NCI-H2171 (cell line): ENCODE measurements at places on chromosomes 13 and 19.

GRCh38 chr19:710767-711166 lies 2.0 kb downstream of the PALM start:
- no peak for DNase-seq

DNA sequence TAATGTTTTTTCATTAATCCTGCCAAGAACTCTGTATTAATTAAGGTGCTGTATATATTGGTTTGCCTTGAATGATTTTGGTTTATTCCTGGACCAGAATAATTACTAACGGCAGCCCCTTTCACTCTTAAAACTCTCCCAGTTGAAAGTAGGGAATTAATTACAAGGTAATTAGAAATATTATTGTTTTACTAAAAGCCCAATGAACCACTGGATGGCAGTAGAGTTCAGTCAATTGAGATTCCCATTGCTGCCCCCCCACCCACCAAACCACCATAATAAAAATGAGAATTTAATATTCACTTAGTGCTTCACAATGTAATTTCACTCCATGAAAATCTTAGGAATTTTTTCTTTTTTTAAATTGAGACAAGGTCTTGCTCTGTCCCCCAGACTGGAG lies 13.7 kb downstream of the WBP4 start:
- DNase-seq = no peak

DNA sequence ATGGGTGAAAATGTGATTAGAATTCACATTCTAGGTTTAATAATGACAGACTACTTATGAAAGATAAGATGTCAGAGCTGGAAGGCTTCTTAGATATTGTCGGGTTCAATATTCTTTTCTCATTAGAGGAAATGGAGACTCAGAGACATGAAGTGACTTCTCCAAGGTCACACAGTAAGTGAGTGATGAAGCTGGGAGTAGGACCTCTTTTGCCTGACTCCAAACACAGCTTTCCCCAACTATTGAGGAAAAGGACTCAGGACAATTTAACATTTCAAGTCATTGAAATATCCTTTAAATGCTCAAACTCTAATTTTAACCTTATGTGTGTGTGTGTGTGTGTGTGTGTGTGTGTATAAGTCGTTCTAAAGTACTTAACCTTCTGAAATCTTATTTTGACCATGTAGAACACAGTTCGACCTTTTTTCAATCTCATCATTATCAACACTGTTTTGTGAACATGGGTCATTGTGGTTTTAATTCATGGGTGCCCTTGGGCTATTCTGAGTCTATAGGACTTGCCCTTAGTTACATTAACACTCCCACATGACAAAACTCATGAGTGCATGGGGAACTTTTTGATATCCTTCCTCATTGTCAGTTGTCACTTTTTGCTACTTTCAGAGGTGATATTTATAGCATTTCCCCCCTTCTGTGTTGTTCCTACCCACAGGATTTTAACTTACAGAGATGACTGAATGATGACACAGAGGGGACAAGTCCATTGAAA lies 53.0 kb downstream of the LRCH1 start:
- DNase-seq = no peak

- no peak for DNase-seq
Measured at GRCh38 chr13:43041369-43041921, 18.1 kb downstream of the DNAJC15 start.

GRCh38 chr13:59352600-59352999 lies 811.1 kb downstream of the DIAPH3 start:
- DNase-seq = no peak

DNA sequence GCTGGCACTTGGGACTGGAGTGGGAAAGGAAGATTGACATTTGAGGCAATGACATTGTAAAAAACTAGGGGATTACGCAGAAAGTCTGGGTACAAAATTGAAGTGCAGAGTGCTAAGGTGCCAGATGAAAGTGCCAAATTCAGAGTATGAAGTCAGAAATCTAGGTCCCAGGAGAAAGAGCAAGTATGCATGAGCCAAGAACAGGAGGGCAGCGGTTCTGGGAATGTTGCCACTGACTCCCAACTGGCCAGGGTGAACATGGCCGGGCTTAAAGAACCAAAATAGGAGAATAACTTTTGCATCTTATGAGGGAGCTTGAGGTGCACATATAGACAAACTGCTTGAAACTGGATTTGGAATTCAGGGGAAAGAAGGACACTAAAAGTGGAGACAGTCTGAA lies 495.8 kb upstream of the KLF12 start:
- no peak for DNase-seq

- DNase-seq = no peak
Measured at GRCh38 chr19:40093416-40093815, 2.7 kb upstream of the ZNF780A start.

DNA sequence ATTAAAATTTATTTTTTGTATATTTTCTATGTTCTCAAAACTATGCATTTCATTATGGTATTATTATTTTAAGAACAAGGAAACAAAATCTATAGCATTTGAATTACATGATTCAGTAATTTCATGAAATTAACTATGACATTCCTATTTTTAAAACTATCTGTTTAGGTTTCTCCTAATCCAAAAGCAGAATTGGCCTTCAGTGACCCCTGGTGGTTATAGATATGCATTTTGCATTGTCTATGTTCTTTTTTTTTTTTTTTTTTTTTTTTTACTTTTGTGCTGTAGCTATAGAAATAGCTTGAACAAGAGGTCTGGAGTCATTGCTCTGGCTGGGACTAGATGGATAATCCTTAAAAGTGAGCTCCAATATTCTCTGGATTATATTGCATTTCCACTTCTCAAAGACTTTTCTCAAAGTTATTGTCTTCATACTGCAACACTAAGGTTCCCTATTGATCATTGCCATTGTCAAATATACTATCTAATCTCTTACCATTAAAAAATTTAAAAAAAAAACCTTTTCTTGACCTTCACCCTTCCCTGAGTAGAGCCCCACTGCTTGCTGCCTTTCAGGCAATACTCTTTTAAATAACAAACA lies 15.9 kb upstream of the DNAJC3 start:
- peak; percentile 58 for DNase-seq

DNA sequence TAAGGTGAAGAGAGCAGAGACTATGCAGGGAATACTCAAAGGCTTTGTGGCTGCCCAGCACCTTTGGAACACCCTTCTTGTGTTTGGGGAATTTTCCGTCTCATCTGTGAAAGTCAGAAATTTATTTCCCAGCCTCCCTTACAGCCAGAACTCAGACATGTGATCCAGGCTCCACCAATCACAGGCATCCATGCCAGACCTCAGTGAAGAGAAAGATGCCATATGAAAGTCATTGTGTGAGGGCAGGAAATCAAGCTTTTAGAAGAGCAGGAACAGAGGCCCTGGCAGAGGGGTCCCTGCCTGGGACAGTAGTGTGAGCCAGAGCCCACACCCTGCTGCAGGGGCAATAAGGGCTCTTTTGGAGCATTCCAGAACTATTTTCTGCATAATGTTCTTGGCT lies 12.1 kb downstream of the CCDC70 start:
- DNase-seq = no peak

DNA sequence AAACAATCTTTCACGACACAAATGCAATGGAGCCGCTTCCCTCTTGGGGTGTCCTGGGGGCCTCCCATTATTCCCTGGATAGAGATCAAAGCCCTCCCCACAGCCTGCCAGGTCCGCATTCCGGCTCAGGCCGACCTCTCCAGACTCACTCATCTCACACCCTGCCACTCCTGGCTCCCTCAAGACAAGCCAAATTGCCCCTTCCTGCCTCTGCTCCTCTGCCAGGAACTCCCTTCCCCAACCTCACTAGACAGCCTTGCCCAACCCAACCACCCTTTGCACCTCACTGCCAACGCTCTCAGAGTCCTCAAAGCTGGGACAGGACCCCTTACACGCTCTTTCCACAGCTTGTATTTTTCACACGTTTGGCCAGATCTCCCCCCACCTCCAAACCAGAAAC lies 1.5 kb downstream of the ABHD17A start:
- no peak for DNase-seq

- DNase-seq = no peak
Measured at GRCh38 chr13:63463782-63464610, 2048.3 kb upstream of the PCDH20 start.

GRCh38 chr13:43631106-43631505 lies 155.7 kb downstream of the ENOX1 start:
- DNase-seq = no peak

GRCh38 chr13:34371645-34372395 lies 553.9 kb downstream of the RFC3 start:
- DNase-seq = no peak

- no peak for DNase-seq
Measured at GRCh38 chr13:51260154-51260553, 38.0 kb downstream of the FAM124A start.

- DNase-seq = no peak
Measured at GRCh38 chr13:41916173-41916954, 44.5 kb downstream of the VWA8 start.

- DNase-seq = no peak
Measured at GRCh38 chr13:95722241-95722640, 45.3 kb downstream of the DNAJC3 start.

- DNase-seq = no peak
Measured at GRCh38 chr13:111395511-111396393, 75.3 kb downstream of the TEX29 start.

GRCh38 chr19:11763117-11763516 lies 3.7 kb upstream of the ZNF441 start:
- no peak for DNase-seq

- no peak for DNase-seq
Measured at GRCh38 chr13:81551036-81551435, 1210.1 kb upstream of the SPRY2 start.

GRCh38 chr19:44757057-44757734 lies 8.7 kb downstream of the BCL3 start:
- DNase-seq = no peak

DNA sequence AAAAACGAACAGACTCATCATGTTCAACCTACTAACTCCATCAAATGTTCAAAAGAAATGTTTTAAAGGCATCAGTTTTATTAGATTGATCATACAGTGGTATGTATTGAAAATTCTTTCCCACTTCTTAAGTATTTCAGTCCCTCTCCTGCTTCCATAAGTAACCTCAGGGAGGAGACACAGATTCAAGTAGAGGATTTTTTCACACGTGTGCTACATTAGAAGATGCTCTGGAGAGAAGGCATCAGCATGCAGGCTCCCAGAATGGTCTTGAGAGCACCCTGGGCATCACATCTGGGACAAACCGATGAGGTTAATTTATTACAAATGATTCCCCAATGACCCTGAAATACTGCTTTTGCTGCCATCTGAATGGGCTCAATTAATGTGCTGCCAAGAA lies 3.6 kb downstream of the GPR12 start:
- no peak for DNase-seq

DNA sequence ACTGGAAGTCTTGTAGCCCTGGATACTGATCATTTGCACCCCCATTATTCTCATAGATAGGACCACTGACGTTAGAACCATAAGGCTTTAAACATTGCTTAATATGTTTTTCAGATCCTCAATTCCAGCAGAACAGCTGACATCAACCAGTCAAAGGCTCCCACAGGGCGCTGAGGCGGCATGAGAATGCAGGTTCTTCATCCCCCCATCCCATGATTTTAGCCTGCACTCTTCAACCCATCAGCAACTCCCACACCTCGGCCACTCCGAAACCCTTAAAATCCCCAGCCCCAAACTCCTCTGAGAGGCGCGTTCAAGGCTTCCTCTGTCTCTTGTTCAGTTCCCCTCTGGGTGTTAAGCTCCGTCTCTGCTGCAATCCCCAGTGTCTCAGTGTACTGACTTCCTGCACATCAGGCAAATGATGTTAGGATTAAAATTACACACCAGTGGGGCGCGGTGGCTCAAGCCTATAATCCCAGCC lies 24.3 kb upstream of the LAMP1 start:
- DNase-seq = no peak

DNA sequence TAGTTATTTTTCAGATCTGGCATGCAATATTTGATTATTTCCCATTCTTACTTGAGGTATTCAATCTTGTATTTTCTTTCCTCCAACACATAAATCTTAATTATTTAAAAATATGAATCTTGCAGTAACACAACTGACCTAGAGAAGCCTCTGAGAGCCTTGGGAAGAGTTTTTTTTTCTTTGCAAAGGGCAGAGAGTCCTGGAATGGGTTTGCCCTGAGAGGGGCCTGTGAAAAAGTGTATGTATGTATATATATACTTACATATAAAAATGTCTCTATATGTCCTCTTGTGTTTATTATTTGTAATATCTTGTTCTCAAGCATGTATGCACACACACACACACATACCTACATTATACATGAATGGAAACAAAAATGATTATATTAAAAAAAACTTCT lies 801.2 kb upstream of the SLITRK1 start:
- no peak for DNase-seq
